Stimulated activated CD8-positive, alpha-beta memory T cell treated with anti-CD3 and anti-CD28 coated beads, Interleukin-4, amount 100 ng/mL, for 1 hour (primary cell): ENCODE measurements at places on chromosomes 3 and 15.

GRCh38 chr3:141876891-141877621, 613 bp downstream of the ATP1B3 start:
- peak; percentile 35 for DNase-seq

GRCh38 chr3:186540221-186540834, 3.9 kb downstream of the CRYGS start:
- DNase-seq: peak; percentile 47

DNA sequence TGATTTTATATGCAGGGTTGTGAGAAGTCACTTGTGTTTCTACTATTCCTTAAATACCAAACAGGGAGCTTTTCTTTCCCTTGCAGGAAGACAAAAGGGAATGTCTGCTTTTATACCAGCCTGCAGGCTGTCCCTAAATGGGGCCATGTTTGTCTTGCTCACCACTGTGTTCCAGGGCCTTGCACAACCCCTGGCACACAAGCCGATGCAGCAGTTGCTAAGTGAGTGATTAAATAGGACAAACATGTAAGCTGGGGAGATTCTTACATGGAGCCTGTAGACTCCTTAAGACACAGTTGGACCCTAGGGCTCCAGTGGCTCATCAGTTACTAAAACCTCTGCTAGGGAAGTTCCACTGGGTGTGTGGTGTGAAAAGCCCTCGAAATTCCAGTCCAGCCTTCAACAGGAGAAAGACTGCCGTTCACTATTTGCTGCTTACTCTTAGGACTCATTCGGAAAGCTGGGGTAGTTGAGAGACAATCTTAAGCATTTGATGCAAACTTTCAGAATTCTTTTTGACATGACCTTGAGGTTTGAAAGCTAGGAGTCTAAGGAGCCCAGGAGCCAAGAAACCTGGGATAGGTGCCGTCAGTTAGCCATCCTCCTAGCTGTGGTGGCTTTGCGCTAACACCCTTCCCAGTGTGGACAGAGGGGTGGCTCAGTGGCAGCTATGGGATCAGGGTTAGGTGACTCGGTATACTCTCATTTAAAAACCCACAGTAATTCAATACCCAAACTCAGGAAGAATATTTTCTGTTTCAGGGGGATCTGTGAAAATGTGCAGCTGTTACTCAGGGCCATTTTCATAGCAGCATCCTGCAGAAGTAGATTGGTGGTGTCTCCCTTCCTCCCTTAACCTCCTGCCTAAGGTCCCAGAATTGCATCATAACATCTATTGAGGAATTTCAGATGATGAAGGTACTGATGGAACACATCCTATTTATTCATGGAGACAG, 39.1 kb downstream of the SYNM start:
- no peak for DNase-seq

DNA sequence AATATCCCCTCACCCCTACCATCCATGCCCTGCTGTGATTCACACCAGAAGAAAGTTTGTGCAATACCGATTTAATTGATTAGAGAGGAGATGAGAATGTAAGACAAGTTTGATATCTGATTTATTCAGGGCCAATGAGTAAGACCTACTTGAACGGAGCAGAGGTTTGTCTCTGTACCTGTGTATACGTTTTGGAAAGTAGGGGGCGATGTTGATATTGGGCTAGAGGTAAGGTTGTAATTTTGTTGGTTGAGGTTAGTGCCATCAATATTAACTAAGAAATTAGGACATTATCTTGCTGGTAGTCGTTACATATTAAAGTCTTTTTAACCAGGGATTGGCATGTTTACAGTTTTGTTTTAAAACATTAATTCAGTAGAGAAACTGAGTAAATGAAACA, 20.5 kb downstream of the EAF2 start:
- DNase-seq: no peak

GRCh38 chr3:22474706-22475445, 723.9 kb upstream of the ZNF385D start:
- DNase-seq: no peak
